Right lobe of liver (tissue), 6 donors: ENCODE measurements at places on chromosomes 7 and 10. TPM values are rescaled to one million over a fixed set of nuclear protein-coding genes. Genes with fewer than 3 reads are reported as not detected.

DNA sequence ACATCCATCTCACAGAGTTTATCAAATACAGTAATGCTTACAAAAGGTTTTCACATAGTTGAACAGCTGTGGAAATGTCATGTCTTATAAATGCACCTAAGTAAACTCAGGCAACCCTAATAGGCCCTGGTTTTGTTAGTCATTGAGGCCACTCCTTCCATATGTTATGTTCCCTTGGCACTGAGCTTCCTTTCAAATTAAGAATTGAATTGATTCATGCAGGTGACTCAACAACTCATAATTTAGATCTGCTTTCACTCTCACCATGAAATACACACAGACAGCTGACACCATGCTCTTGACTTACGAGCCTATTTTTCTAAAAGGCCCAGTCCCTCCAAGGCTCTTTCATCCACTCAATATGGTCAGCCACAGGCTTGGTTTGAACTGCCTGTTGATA is 476.9 kb downstream of the KCNMA1 start:
- no peak for DNase-seq

- DNase-seq: no peak
These were observed 33.1 kb downstream of the PRSS2 start for GRCh38 chr7:142803901-142804300.

- DNase-seq: no peak
These were observed 159.9 kb downstream of the CALCR start for GRCh38 chr7:93414574-93414973.

- no peak for DNase-seq
These were observed 158.8 kb upstream of the INHBA start for GRCh38 chr7:41861642-41862041.

DNA sequence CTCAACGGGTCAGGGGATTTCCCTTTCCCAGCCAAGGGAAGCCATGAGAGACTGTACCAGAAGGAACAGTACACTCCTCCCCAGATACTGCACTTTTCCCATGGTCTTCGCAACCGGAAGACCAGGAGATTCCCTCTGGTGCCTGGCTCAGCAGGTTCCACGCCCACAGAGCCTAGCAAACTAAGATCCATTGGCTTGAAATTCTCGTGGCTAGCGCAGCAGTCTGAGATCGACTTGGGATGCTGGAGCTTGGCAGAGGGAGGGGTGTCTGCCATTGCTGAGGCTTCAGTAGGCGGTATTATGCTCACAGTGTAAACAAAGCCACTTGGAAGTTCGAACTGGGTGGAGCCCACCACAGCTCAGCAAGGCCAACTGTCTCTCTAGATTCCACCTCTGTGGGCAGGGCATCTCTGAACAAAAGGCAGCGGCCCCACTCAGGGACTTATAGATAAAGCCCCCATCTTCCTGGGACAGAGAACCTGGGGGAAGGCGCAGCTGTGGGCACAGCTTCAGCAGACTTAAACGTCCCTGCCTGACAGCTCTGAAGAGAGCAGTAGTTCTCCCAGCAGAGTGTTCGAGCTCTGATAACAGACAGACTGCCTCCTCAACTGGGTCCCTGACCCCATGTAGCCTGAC is 29.6 kb downstream of the SLC16A12 start:
- no peak for DNase-seq

GRCh38 chr10:130233426-130233825 is 97.2 kb downstream of the GLRX3 start:
- DNase-seq: no peak

- DNase-seq: no peak
These were observed 78.6 kb upstream of the IFRD1 start for GRCh38 chr7:112371701-112372100.

GRCh38 chr7:28106321-28106829 is 74.2 kb downstream of the JAZF1 start:
- DNase-seq: no peak

DNA sequence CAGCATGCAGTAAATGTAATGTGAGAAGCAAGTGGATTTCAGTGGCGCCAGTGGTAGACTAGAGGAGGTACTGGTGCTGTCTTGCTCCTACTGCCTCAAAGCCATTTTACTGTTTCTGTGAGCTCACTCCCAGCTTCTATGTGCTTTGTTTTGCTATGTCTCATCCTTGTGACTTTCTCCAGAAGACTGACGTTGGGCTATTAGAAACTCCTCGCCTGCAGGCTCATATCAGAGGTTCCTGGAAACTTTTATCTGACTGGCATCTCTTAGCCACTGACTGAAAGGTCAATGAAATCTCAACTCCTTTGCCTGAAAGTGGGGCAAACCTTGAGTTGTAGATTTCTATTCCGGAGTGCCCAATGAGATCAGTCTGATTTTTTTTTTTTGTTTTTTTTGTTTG is 66.4 kb upstream of the SORCS1 start:
- no peak for DNase-seq

- peak; percentile 8 for DNase-seq
These were observed 66.5 kb upstream of the PPP2R2D start for GRCh38 chr10:131834152-131834810.

- DNase-seq: no peak
These were observed 973 bp downstream of the PPP3CB start for GRCh38 chr10:73494877-73495225.

DNA sequence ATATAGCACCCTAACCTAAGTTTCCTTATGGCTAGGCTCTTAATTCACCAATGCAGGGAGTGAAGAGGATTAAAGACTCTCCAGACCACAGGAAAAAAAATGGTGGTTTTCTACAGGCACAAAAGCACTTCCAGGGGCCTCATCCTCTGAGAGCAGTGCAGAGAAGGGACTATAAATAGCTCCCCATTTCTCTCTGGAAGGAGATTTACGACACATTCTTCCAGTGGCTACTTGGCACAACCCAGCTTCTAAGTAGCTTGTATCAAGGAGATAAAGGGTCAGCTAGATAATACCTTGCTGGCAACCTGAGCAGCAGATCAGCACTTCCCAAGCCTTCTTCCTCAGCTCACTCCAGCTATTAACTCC is 73.5 kb downstream of the CRPPA start:
- DNase-seq: no peak

- no peak for DNase-seq
These were observed 194.0 kb upstream of the SEMA3E start for GRCh38 chr7:83842894-83843293.

DNA sequence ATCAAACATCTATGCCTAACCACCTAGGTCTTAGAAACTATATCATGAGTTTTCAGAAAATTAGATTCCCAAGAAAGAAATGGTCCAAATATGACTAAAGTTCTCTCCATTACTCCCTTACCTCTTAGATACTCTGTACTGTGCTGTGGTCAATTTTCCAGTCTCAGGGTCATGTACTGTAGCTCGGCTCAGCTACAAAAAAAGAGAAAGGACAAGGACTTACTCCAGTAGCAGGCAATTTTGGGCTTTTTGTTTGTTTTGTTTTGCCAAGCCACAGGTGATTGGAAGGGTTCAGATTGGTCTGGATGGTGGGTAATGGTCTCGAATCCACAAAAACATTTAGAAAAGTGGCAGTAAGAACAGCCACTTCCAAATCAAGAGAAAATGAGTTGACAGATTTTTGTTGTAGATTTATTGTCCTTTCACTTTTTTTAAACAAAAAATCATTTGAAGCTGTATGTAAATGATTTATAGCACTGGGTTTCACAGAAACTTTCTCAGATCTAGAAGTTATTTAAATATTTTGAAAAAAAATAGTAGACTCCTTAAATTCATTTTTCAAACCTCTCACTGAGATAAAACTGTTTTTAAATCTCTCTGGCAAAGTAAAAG is 52.8 kb downstream of the P4HA1 start:
- DNase-seq: no peak

- DNase-seq: no peak
These were observed 58.3 kb downstream of the VIPR2 start for GRCh38 chr7:159086301-159086925.

GRCh38 chr10:133442191-133442966 is 11.4 kb upstream of the SCART1 start:
- DNase-seq: no peak

GRCh38 chr10:131065673-131066305 is 245.7 kb downstream of the TCERG1L start:
- no peak for DNase-seq

DNA sequence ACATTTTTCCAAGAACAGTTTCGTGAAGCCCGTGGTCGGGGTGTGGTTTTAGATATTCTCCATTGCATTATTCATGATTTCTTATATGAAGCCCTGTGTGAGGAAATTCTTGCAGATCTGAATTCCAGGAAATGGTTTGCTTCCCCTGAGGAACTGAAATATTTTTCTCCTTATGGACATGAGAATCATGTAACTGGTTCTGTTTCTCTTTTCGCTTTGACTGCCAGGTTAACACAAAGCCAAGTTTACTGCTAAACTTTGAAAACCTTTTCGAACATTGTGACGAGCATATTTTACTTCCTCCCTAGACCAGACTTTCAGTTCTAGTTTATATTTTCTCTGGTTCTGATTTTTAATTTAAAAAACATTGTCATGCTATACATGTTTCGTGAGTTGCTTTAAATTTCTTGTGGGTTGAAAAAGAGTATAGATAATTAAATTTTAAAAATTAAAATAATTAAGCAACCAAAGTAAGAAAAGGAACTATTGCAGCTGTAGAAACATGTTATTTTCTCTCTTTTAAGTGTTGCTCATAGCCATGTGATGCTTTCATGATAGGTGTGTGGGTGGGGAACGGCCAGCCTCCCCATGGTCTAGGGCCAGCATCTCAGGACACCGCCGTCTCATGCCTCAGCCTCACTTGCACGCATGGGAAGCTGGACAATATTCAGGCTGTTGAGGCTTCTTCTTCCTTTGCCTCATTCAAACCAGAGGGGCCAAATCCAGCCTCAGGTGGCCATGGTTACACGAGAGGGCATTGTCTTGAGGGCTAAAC is 97.1 kb downstream of the CREB5 start:
- DNase-seq: no peak

DNA sequence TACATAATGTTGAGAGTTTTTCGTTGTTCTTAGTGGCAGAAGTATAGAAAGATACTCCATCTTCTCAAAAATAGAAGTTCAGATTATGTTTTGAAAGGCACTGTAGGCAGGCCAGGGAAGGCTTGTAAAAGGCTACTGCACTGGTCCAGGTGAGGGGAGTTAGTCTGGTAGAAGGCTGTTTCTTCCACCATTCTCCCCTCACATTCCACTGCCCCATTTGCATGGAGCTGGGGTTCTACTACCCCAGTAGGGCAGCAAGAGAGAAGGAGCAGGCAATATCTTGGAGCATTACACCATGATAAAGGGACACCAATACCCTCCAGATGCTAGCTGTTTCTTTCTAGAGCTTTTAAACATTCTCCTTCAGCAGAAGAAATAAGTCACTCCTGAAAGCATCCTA is 16.5 kb upstream of the SGMS1 start:
- DNase-seq: no peak

GRCh38 chr10:14879124-14879927 is 660 bp downstream of the SUV39H2 start:
- DNase-seq: no peak

DNA sequence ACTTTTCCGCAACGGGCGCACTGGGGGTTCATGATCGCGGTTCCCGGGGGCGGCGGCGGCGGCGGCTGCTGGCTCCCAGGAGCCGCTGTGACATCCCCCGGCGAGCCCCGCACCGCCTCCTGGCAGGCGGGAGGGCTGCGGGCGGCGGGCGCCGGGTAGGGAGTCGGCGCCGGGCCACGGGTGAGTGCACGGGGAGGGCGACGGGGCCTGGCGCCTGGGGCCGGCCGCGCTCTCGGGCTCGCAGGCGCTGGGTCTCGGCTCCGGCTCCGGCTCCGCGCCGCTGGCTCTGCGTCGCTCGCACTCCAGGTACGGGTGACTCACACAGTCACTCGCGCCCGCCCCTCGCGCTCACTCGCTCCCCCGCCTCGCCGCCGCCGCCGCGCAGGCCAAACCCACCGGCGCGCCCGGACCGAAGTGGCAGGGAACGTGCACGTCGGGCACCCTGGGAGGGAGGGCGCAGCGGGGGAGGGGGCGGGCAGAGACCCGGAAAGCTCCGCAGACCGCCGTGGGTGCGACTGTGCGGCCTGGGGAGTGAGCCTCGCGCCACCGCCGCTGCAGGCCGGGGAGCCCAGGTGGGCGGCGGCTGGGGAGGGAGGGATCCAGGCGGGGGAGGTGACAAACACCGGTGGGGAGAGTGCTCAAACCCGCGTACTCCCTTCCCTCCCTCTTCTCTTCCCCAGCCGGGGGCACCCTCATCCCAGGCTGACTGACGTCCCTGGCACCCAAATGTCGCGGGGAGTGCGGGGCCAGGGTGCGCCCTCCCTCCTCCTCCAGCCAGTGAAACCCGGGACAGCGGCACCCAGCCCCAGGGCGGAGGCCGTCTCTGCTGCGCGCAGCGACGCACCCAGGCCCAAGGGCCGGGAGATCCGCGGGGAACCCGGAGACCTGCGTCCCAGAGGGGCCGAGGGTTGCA is 276.9 kb upstream of the NEBL start:
- DNase-seq: peak; percentile 60

DNA sequence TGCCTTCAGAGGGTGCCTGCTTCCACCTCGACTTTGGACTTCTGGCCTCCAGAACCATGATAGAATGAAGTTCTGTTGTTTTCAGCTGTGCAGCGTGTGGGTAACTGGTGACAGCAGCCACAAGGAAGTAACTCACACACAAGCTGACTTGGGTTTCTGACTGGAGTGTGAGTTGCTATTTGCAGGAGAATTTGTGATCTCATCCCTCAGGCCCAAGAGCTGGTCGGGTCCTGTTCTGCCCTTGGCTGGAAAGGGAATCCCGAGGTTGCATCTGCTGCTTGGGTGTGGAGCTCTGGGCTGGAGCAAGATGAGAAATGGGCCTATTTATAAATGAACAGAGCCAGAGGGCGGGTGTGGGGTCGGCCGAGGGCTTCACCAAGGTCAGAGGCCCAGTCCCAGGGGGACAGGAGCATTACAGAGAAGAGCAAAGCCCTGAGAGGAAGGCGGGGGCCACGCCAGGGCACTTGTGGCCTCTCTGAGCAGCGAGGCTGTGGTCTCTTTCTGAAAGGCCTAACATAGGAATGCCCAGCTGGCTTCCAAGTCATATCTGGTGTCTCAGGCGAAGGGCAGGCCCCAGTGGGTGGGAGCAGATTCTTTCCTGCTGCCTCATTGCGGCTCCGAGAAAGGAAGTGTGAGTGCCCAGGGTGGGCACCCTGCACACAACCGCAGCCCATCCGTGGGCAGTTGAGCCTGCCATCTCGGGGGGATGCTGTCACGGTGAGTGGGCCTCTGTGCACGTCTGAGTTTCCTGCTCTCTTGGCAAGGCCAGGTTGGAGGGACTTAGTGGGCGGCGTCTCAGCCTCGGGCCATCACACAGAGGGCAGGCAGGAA is 26.5 kb upstream of the C10orf71 start:
- DNase-seq: no peak

OPN1SW gene
- not detected for total RNA-seq

DEPP1 gene
- total RNA-seq: 81.5 TPM

ZNF783 gene
- total RNA-seq: 2.3 TPM

FGL2 gene
- 19.3 TPM for total RNA-seq

ASB10 gene
- not detected for total RNA-seq

PAX4 gene
- total RNA-seq: not detected

ZFAND4 gene
- total RNA-seq: 10.6 TPM

NKX1-2 gene
- total RNA-seq: not detected
